Stomach (tissue), 19 donors: ENCODE measurements at places on chromosomes 6 and 20. TPM values are rescaled to one million over a fixed set of nuclear protein-coding genes. Genes with fewer than 3 reads are reported as not detected.

DNA sequence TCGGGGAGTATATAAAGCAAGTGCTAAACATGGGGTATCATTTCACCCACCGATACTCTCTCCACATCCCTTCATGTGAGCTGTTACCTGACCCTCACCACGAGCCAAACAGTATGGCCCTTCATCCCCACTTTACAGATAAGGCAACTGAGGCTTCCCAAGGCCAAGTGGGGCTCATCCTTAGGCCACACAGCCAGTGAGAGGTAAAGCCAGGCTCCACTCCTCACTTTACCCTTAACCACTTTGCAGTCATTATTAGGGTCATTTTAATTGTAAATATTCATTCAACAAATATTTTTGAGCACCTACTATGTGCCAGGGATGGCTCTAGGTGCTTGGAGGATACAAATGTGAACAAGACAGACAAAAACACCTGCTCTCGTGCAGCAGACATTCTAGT, 7.0 kb downstream of the SIRPA start:
- no peak for DNase-seq

- no peak for DNase-seq
Observed at GRCh38 chr6:7332090-7332745, 19.2 kb upstream of the SSR1 start.

- DNase-seq, result no peak
Observed at GRCh38 chr6:131065112-131065823, 2.2 kb upstream of the EPB41L2 start.

- DNase-seq, result no peak
Observed at GRCh38 chr20:40294747-40295146, 394.3 kb downstream of the MAFB start.

The MAP7 gene
- total RNA-seq, result 14.5 TPM

DNA sequence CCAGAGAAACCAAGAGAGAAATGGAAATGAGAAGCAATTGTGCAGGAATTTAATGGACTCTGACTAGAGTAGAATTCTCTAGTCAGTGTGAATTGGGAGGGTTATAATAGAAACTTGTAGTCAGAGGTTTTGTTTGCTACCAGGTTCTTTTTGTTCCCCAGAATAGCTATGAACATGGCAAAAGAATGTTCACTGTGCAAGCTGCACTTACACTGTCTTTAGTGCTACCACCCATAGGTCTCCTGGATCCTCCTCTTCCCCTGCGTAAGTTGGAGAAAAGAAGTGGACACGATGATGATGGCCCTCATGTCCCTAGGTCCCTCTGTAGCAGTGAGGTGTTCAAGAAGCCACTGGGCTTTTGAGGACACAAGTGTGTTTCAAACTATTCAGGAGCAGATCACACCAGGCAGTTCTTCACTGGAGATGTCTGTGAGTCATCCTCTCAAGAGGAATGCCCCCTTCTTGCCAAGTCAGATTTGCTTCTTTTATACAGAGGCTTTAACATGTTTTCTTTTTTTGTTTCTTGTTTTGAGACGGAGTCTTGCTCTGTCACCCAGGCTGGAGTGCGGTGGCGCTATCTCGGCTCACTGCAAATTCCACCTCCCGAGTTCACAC, 47.6 kb upstream of the SMIM8 start:
- DNase-seq, result no peak

- no peak for DNase-seq
Observed at GRCh38 chr6:195861-196360, 96.4 kb upstream of the DUSP22 start.

GRCh38 chr6:15530411-15530810, 132.4 kb downstream of the DTNBP1 start:
- no peak for DNase-seq

The PARD6B gene
- total RNA-seq, result 5.4 TPM
